ENCODE measurements at places on chromosomes 1 and 21.

- DNase-seq: no peak
Measured at GRCh38 chr1:214525535-214526019, 25.8 kb downstream of the PTPN14 start.

- no peak for DNase-seq
Measured at GRCh38 chr1:62746086-62746808, 37.7 kb upstream of the ATG4C start.

DNA sequence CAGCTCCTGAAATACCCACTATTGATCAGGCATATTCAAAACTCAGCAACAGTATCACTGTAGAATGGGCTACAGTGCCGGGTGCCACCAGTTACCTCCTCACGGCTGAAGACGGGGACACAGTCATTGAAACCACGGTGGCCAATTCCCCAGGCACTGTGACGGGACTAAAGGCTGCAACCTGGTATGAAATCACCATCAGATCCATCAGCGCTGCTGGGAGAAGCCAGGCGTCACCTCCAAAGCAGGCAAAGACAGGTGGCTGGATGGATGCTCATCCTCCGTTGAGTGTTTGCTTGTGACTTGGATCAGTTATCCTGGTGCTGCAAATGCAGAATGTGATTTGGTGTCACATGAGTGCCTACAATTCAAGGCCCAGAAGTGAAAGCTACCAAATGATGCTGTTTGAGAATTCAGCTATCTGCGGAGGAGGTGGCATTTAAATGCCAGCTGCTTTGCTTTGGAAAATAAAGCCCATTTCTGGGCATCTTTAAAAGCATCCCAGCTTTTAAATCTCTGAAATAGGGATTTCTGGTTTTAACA is 5.1 kb downstream of the FNDC7 start:
- DNase-seq: no peak

GRCh38 chr1:63322114-63322943 is at the start of gene FOXD3:
TSS of gene FOXD3 (plus strand) at chr1:63322567. CDS start at chr1:63323059, 492 bp downstream.
- no peak for DNase-seq

- no peak for DNase-seq
Measured at GRCh38 chr1:157247005-157247763, 109.0 kb upstream of the ETV3 start.

- DNase-seq: no peak
Measured at GRCh38 chr21:27796106-27796505, 829.2 kb upstream of the ADAMTS5 start.

DNA sequence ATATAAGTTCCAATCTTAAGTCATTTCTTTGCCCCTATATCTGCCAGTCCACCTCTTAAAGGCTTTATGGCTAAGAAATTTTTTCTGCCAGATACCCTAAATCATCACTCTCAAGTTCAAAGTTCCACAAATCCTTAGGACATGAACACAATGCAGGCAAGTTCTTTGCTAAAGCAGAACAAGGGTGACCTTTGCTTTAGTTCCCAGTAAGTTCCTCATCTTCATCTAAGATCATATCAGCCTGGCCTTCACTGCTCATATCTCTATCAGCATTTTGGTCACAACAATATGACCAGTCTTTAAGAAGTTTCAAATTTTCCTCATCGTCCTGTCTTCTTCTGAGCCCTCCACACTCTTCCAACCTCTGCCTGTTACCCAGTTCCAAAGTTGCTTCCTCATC is 402.2 kb upstream of the RUNX1 start:
- no peak for DNase-seq

- no peak for DNase-seq
Measured at GRCh38 chr1:227788271-227789083, 27.0 kb upstream of the PRSS38 start.

- no peak for DNase-seq
Measured at GRCh38 chr1:105641407-105641806, 1415.1 kb upstream of the PRMT6 start.

GRCh38 chr1:220441211-220441610 is 86.7 kb upstream of the MARK1 start:
- DNase-seq: no peak

- DNase-seq: no peak
Measured at GRCh38 chr1:9086796-9087195, 17.4 kb upstream of the SLC2A5 start.

- DNase-seq: no peak
Measured at GRCh38 chr1:229430761-229431283, 3.1 kb downstream of the ACTA1 start.

DNA sequence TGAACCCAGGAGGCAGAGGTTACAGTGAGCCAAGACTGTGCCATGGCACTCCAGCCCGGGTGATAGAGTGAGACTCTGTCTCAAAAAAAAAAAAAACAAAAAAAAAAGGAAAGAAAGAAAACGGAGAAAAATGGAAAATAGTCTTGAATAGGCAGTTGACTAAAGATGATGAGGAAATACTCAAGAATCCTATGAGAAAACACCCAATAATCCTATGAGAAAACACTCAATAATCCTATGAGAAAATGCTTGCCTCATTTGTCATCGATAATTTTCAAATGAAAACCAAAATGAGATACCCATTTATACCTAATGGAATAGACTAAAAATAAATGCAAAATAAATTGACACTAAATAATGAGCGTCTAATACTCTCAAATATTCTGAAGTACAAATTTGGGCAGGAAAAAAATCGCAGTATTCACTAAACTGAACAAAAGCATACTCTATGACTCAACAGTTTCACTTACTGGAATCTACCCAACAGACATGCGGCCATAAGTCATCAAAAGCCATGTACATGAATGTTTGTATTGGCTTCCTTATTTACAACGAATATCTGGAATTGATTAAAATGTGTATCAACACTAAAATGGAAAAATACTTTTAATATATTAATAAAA is 733.9 kb upstream of the CHRM3 start:
- no peak for DNase-seq

DNA sequence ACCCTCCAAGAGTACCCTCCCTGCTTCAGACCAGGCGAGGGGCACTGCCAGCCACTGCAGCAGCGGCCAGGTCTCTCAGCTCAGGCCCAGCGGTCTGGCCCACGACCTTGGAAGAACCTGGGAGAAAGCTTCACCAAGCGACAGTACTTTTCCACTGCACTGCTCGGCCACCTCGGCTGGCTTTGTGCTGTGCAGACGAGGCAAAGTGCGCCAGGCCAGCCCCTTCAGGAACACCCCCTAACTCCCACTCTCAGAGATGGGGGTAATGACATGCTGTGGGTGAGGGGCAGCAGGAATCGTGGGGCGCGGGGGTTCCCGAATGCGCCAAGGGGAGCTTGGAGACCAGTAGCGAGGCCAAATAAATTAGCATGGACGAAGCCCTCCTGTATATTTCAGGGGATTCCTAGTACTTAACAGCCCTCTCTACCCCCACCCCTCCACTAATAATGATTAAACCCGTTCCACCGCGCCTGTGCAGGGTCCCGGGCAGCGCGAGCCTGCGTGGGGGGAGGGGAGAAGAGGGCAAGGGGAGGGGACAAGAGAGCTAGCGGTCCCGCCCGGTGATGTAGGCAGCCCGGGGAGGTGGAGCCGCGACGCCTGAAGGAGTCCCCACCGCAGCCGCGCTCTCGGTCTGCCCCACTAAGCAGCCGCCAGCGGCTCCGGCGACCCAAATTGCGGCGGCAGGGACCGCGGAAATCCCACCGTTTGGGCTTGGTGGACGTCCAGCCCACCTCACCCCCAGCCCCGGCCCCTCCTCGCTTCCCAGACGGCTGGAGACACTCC is at the start of gene FAM43B:
Gene FAM43B (plus strand): TSS at position 629 of the 783 bp plus-strand sequence. CDS start 401 bp downstream, outside the sequence.
- peak; percentile 26 for DNase-seq

DNA sequence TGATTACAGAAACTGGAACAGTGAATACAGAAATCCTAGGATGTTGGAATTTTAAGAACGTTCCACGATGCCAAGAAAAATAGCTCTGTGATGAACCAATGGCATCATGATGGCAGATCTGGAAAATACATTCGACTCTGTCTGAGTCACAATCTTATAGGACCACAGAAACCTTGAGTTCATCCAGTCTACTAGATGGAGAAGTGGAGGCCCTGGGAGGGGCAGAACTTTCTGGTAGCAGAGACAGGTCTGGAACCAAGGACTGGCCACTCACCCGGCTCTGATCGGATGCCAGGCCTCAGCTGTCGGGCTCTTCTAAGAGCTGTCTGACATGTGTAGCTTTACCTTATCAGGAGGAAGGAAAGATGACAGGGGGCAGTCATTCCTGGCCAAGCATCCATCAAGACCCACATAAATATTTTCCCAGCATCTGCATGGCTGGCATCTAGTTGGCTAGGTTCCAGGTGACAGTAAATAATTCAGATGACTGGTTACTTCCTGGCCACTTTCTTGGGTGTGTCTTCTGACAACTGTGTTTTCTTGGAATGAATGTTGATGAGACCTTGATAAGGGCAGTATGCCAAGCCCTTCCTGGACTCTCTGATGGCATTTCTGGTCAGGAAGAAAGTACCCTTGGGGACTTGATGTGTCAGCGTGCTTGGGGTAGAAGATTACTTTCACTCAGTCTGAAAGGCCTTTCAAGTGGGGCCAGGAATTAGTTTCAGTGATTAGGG is 72.6 kb upstream of the TRABD2B start:
- DNase-seq: no peak

DNA sequence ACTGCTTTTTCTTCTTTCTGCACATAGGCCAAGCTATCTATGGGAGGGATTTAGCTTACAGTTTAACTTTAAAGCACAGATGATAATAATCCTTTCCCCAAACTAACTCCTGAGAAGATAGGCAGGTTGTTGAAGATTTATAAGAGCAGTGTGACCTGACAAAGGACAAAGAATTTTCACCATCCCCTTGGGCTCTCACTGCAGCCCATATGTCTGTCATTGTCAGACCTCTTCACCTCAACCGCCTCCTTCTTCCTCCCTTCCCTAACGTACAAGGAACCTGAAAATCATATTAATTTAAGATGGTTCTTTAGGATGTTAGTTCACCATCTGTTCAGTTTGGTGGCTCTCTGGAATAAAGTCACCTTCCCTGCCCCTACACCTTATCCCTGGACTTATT is 5.0 kb downstream of the RNU1-2 start:
- DNase-seq: no peak

DNA sequence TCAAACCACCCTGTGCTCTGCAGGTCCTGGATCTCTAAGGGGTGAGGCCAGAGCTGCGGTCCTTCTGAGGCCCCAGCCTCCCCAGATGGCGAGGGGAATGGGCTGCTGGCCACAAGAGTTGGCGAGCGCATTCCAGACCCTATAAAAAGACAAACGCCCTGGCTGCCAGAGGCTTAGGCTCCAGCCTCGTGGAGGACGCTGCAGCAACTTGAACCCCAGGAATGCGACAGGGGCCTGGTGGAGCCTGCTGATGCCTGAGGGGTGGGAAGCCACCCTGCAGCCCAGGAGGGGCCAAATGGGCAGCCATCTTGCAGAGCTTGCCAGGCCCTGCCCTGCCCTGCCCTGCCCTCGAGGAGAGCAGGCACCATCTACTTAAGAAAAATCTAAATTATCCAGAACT is 8.6 kb downstream of the CACNA1S start:
- DNase-seq: no peak

- DNase-seq: no peak
Measured at GRCh38 chr1:16053781-16054502, 10.4 kb downstream of the CLCNKB start.

DNA sequence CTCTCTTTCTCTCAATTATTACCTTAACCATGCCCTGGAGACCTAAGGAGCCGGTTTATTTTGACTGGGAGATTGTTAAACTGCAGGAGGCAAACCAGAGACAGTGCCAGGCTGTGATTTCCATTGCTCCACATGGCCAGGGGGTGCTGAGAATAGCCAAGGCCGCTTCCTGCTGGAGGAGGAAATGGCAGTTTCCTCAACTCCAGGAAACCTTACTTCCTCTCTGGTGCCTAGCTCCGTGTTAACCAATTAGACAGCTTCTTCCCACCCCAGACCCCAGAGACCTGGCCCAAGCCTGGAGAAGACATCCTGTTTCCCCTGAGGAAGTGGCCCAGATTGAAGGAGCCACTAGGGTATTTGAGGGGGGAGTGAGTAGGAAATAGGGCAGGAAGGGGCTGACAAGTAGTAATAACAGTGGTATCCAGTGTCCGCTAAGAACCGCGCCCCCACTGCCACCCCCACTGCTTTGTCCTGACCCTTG is 161.2 kb downstream of the PLPP3 start:
- no peak for DNase-seq

- no peak for DNase-seq
Measured at GRCh38 chr1:171266930-171267329, 18.6 kb downstream of the FMO1 start.

GRCh38 chr1:33167650-33168447 is 14.0 kb downstream of the TRIM62 start:
- no peak for DNase-seq

- DNase-seq: no peak
Measured at GRCh38 chr21:15282665-15283064, 217.9 kb upstream of the NRIP1 start.

DNA sequence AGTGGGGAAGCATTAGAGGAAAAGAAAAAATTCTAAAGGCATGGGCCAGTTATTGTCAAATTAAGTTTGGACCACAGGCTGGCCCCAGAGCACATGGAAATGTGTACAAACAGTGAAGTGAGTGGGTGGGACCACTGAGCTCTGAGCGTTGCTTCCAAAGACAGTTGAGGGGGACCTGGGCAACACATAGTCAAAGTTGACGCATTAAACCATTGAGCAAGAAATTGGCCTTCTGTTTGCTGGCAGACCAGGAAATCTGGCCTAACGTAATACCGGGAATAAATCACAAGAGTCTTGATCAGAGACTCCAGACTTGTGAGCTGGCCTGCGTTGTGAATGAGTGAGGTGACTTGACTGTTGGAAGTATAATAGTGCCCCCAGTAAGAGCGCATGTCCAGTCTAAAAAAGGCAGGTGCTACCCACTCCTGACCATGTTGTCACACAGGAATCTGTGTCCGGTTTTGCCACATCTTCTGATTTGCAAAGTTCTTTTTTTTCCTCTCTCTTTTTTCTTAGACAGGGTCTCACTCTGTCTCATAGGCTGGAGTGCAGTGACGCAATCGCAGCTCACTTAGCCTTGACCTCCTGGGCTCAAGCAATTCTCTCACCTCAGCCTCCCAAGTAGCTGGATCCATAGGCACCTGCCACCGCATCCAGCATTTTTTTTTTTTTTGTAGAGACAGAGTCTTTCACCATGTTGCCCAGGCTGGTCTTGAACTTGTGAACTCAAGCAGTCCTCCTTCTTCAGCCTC is 10.7 kb downstream of the EPHB2 start:
- DNase-seq: no peak

GRCh38 chr1:161805399-161806197 is 39.5 kb downstream of the ATF6 start:
- peak; percentile 29 for DNase-seq

DNA sequence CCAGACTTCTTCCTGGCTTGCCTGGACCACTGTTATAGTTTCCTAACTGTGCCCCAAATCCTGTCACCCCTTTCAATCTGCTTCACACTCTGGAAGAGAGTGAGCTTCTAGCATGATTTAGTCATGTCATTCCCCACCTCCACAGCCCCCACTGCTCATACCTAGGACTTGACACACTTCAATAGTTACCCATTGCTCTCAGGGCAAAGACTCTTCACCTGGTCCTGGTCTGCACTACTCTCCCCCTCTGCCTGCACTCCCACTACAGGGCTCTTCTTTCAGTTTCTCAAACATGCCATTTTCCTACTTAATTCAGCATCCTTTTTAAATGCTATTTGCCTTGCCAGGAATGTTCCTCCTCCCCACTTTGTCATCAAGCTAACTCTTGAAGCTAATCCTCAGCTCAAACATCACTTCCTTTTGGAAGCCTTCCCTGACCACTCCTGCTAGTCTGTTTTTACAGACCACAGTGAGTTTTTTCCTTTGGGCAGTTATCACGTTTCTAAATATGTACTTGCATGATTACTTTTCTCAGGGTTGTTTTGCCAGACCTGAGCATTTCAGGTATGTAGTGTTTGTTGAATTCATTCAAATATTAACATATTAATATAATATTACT is 24.7 kb downstream of the CYP2J2 start:
- no peak for DNase-seq

Data from forelimb muscle (tissue), 1 donor.